NCI-H460 (cell line): ENCODE measurements at places on chromosomes 4 and X.
A peak's percentile ranks its signal among the peaks of the same experiment; 100 is the strongest.

DNA sequence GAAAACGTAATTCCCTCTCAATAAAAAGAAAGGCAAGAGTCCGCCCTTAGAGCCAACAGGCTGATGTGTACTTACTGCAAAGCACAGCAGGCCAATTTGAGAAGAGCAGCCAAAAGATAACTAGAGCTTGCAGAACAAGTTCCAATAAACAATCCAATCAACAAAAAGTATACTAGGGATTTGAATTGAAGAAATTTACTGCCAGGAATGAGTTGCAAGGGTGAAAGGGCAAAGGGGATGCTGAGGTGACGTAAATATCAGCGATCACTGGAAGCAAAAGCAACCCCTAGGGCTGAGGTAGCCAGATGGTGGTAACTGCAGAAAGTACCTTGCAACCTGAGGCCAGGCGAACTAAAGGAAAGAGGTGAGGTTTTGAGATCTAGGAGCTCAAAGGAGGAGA, 152.1 kb upstream of the TENM3 start:
- DNase-seq = no peak

- no peak for DNase-seq
These were observed 168.5 kb downstream of the PDGFC start for GRCh38 chr4:156803056-156803455.

- no peak for DNase-seq
These were observed 429.1 kb upstream of the INTU start for GRCh38 chr4:127203562-127204200.

DNA sequence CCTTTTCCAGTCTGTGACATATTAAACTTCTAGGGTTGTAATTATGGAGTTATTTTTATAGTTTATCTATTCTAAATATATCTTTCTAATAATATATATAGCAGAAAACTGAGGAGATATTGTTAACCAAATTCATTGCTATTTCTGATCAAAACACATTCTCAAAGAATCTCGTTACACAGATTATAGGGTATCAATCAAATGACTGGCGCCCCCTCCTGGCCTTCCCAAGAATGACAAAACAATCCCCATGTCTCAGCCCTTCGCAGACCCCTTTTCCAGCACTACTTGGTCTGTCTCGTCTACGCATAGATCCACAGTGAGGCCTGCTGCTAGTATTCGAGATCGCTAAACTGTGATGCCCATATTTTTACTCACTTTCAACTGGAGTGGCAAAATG, 209.3 kb downstream of the GPC3 start:
- peak; percentile 9 for DNase-seq

DNA sequence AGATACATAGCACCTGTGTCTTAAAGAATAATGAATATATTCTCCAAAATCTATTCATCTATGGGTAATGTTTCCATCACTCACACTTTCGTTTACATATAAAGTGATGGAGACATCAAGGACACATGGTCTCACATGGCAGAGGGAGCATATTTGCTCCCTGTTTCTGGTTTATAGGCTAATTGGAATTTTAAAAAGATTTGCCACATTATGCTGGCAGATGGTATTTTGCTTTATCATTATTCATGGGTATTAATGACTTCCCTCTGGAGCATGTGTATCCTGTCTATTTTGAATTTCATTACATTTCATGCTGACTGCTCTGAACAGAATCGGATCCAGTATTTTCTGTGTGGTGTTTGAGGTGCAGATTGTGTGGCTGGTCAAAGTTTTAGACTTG, 79.0 kb downstream of the PDGFRA start:
- DNase-seq = no peak

DNA sequence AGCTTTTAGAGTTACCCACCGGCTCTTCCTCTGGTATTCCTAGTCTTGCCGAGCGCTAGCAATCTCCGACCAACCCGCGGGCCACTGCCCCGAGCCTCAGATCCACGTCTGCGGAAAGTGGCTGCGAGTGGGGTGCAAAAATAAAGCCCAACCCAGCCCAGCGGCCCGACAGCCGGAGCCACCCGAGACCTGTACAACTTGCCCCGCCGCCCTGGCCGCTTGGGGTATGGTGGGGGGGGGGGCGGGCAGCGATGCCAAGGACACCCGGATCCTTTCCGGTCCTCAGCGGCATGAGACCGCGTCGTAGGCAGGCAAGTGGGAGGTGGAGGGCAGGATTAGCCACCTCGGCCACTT, 1.6 kb downstream of the SLITRK4 start:
- DNase-seq = peak; percentile 21

- no peak for DNase-seq
These were observed 106.0 kb upstream of the ARHGAP24 start for GRCh38 chr4:85368932-85369331.

- no peak for DNase-seq
These were observed 16.9 kb downstream of the HELQ start for GRCh38 chr4:83438719-83439118.

DNA sequence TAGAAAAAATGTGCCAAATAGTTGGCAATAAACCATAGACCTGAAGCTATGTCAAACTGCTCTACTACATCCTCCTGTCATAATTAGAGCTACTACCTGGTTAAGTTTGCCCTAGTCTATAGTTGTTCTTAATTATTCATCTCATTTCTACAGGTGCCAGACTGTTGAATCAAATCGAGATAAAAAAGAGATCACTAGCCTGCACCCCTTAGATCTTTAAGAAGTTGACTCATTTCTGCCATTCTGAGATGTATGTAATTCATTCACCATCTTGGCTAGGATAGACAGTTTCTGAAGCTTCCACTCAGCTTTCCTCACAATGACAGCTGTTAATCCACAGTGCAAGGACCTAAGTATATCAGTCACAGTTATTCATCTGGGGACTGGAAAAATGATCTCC, 452.1 kb upstream of the BOD1L1 start:
- DNase-seq = no peak

DNA sequence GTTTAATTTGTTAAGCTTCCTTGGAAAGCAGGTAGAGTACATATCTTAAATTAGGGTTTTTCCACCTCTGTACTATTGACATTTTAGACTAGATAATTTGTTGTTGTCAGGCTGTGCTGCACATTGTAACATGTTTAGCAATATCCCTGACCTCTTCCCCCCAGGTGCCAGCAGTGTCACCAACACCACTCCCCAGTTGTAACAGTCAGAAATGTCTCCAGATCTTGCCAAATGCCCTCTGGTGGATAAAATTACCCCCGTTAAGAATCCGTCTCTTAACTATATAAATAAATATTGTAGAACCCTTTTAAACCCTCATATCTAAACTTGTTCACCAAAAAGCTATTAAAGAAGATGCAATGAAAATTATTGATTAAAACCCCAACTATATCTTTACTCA, 161.5 kb downstream of the ARHGAP6 start:
- DNase-seq = no peak

- no peak for DNase-seq
These were observed 28.6 kb upstream of the NAF1 start for GRCh38 chr4:163195247-163195765.

GRCh38 chr4:145302725-145303124, 122.3 kb upstream of the OTUD4 start:
- DNase-seq = no peak

DNA sequence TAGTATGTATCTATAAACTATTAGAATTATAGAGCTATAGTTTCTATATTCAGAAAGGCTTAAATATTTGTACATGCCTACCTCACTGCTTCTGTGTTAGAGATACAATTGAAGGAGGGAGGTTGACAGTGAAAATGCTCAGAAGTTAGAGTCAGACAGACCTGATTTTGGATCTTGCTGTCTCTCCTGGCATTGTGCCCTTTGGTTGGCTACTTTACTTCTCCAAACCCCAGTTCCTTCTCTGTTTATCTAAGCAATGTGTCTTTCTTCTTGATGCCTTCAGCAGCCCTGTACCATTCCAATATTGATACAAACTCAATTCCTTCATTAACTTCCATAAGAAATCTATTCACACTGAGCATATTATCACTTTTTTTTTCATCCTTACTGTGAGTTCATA, 28.7 kb downstream of the CCNG2 start:
- no peak for DNase-seq

- DNase-seq = no peak
These were observed 47.5 kb downstream of the DCTD start for GRCh38 chr4:182869697-182870096.

DNA sequence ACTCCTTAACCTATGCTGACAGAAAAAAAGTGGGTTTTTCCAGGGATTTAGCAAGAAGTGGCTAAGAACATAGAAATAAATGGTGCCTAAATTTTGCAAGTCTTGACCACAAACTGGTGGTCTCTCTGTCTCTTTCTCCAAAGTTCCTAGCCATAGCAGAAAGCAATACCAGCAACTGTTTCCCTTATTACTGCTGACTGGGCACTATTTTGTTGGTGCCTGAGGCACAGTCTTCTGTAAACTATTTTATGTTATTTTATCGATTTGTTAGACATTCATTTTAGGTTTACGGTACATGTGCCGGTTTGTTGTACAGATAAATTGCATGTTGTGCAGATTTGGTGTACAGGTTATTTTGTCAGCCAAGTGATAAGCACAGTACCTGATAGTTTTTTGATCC, 234.6 kb upstream of the TECRL start:
- no peak for DNase-seq
